ENCODE measurements at places on chromosomes 2 and 18.

DNA sequence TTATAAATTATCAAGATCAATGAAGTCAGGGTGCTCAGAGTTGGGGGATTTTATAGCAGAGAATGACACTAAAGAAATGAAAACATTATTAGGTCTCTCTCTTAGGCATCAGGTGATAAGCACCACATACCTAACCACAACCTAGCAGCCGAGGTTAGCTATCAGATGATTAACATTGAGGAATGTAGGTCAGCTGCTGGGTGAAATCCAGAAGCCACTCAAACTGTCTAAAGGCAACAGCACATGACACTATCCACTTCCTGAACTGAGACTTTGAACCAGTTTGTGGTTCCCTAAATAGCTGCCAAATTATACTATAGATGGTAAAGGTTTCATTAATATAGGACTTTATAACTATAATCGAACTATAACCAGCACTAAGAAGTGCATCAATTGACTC is 4.7 kb downstream of the EPG5 start:
- DNase-seq: no peak

- no peak for DNase-seq
These were observed 260.0 kb upstream of the KYNU start for GRCh38 chr2:142617461-142617860.

DNA sequence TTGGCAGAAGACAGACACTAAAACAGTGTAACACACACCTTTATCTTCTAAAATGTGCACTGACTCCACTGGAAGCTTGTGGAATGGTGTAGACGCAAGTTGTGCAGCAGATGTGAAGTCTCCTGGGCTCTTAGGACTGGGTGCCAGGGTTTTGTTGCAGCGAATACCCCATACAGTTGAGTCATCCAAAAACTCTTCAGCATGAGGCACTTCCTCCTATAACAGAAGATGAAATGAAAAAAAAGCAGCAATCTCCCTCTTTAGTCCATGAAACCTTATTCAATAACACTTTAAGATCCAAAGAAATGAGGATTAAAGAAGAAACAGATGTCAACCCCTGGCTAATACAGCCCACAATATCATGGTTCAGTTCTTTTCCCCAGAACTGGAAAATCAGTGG is 22.2 kb downstream of the BUB1 start:
- DNase-seq: no peak

DNA sequence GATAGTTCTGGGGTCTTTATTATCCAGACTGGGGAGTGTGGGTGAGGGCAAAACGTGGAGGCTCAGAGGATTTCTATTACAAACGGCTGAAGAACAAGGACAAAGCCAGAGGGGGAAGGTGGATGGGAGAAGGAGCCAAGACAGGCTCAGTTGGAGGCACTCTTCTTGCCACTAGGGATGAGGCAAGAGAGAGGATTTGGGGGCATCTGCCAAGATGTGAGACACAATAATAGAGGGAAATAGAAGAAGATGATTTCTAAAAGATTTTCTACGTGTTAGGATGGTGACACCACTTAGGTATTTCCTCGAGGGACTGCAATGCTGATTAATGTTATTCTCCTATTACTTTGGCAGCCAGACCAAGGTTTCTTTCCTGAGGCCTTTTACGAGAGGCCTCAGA is 71.8 kb downstream of the APOB start:
- DNase-seq: no peak

GRCh38 chr2:1632002-1632348 is 112.3 kb downstream of the PXDN start:
- DNase-seq: peak; percentile 14

All from GM04503 (cell line).